M059J (cell line): ENCODE measurements at places on chromosomes 4 and X.

GRCh38 chr4:58163156-58163555, 1053.0 kb upstream of the IGFBP7 start:
- no peak for DNase-seq

GRCh38 chr4:1168191-1169101, 3.9 kb downstream of the SPON2 start:
- no peak for DNase-seq

GRCh38 chr4:13207226-13207625, 276.9 kb downstream of the RAB28 start:
- no peak for DNase-seq

GRCh38 chr4:172601195-172601594, 567.4 kb upstream of the GALNT7 start:
- DNase-seq: no peak

GRCh38 chr4:575281-576141, 584 bp downstream of the TMEM271 start:
- no peak for DNase-seq

- DNase-seq: no peak
These were observed 126.1 kb downstream of the MAB21L2 start for GRCh38 chr4:150708004-150708403.

DNA sequence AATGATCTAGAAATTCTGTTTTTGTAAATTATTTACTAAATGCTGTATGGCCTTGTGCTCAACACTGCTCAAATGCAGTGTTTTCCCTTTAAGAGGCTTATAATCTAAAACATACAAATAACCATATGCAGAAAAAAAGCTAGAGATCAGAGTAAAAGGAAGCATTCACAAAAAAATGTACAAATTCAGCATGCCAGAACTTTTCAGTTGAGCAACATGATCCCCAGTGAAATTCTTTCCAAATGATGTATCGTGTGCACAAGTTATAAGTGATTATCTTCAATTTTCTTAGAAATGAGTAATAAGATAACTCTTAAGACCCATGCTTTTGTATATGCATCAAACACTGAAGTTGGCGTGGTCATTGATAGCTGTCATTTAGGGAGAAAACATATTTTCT, 5.0 kb downstream of the GPC3 start:
- no peak for DNase-seq

- DNase-seq: no peak
These were observed 192.1 kb downstream of the PPARGC1A start for GRCh38 chr4:23697722-23698121.

GRCh38 chr4:21083413-21083812, 383.2 kb downstream of the PACRGL start:
- no peak for DNase-seq

DNA sequence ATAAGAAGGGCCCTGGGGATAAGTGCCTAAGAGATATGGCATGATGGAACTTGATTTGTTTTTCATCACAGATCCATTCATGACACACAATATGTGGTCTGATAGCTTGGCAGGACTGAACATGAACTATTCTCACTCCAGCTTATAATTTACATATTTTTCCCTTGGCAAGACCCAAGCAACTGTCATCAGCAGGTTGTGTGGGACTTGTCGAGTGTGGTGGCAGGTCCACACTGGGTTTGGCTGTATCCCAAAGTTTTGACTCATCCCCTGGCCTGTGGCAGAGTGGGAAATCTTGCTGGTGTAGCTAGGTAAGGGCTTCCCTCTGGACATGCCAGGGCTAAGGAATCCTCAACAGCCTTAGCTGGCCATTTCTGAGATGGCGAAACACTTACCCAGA, 81.0 kb upstream of the STIM2 start:
- DNase-seq: peak; percentile 90

GRCh38 chr4:130257271-130257670, 1161.3 kb downstream of the C4orf33 start:
- DNase-seq: peak; percentile 59

DNA sequence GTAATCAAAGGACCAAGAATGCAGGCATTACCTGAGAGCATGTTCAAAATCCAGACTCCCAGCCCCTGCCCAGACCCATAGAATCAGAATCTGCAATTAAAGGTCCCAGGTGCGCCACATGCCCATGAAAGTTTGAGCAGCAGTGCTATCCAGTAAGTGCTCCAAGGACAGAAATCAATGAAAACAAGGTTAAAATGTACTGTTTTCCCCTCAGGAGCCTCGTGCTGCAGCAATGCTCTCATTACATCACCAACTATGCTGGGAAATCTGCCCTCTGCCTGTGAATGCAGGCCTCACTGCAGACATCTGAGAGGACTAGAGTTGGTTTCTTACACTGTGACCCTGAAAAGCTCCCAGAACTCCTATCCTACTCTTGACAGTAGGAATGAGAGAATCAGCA, 21.1 kb downstream of the ANXA5 start:
- no peak for DNase-seq

- no peak for DNase-seq
These were observed 444.4 kb upstream of the IGFBP7 start for GRCh38 chr4:57554556-57555092.

GRCh38 chr4:8777320-8778196, 94.1 kb downstream of the HMX1 start:
- DNase-seq: peak; percentile 67

DNA sequence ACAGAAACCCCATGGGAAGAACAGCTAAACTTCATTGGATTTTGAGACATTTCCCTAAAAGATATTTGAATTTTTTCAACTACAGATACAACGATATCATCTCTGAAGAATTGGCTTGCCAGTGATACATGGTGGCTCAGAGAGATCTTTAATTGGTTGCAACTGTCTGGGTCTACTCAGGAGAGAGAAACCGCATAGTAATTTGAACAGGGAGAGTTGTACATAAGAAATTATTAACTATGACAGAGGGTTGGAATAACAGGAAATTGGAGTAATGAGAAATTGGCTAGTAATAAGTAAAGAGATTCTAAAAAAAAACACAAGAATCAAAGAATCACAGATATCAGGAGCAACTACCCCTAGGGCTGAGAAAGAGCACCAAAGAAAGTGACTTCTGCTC, 118.4 kb downstream of the KLHL13 start:
- no peak for DNase-seq

GRCh38 chr4:114598191-114599121, at the start of gene UGT8:
Gene UGT8, plus strand, starts transcription at chr4:114598807. Its CDS starts 24,074 bp downstream, at chr4:114622881.
- peak; percentile 32 for DNase-seq

- DNase-seq: no peak
These were observed 165.0 kb downstream of the RAPGEF2 start for GRCh38 chr4:159267869-159268285.

GRCh38 chr4:47390428-47391125, 72.9 kb downstream of the COMMD8 start:
- DNase-seq: peak; percentile 22

- DNase-seq: no peak
These were observed at the start of gene PRKX for GRCh38 chrX:3713225-3713936. Gene PRKX, minus strand, starts transcription at chrX:3713649. Its CDS starts 396 bp downstream, at chrX:3713253.

- no peak for DNase-seq
These were observed 3.7 kb downstream of the PRDM5 start for GRCh38 chr4:120918788-120919187.

DNA sequence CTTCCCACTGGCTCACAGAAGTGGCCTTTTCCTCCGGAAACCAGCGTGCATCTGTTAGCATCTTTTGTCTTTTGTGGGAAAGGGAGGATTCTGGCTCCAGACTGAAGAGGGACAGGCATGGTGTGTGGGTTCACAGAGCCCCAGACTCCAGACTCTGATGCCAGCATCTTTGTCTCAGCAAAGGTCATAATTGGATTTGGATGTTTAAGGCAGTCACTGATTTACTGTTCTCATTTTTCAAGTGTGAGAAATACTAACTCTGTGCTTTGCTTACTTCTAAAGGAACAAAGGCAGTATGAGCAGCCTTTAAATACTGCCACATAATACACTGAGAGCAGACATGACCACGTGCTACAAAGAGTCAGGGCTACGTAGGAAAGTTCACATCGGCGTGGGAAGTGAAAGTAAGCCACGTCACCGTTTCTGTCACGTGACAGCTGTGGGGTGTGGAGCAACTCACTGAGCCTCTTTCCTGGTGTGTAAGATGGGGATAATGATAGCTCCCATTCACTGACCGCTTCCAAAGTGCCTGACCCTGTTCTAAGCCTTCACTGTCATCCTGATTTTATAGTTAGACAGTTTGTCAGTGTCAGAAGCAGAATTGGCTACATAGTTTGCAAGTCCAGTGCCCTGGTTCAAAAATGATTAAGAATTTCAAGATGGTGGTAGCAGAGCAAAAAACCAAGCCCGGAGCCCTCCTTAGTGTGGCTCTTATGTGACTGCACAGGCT, 24.8 kb upstream of the TMSB4X start:
- peak; percentile 86 for DNase-seq

- no peak for DNase-seq
These were observed 5.6 kb upstream of the KANTR start for GRCh38 chrX:53088136-53088974.

DNA sequence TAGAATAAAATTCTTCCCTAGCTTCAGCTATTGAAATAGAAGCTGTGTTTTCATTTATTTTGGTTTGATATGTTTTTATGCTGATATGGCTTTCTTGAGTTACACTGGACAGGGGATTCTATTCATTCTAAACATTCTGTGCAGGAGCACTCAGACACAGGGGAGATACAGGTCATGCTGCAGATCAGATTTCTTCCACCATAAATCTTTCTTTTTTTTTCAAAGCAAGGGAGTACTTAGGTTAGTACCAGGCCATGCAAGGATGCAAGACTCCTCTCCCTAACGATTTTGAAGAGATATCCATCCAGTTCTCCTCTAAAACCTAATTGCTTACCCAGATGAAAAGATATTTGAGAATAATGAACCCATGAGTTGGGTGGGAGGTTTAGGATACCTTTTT, 21.4 kb downstream of the ETDC start:
- DNase-seq: no peak

GRCh38 chrX:135194684-135195083, 23.5 kb upstream of the CT55 start:
- DNase-seq: no peak

- no peak for DNase-seq
These were observed 9.8 kb upstream of the CCNG2 start for GRCh38 chr4:77147079-77147782.

DNA sequence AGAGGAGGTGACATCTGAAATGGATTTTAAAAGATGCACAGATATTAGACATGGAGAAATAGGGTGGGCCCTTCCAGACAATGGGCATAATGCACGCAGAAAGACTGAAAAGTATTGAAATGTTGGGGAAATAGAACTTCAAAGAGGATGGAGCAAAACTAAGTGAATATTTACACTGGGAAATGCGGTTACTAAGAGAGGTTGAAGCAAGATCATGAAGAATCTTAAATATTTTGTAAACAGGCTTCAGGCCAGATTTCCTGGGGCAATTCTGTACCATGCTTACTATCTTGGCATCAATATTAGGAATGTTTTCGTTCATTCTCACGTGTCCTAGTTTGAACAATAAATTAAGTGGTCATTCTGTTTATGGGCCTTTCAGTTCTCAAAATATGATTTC, 216.3 kb downstream of the ADAMTS3 start:
- DNase-seq: peak; percentile 50

GRCh38 chr4:153207567-153207966, 3.3 kb downstream of the TRIM2 start:
- peak; percentile 37 for DNase-seq

DNA sequence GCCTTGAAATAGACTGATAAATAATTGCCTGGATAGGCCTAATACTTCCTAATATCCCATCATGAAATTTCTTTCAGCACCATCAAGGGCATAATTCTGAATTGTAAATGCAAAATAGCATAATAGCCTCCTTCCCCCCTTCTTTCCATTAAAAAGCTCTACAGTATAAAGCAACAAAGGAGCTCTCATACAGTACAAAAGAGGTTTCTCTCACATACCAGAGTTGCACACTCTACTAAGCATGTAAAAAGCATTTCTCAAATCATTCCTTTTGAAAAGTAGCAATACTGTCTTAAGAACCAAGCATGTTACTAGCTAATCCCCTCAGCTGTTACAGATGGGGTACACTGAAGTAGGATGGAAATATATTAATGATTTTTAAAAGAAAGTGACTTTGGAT, 509.0 kb downstream of the KLHL13 start:
- DNase-seq: no peak

GRCh38 chr4:3770323-3771163, 4.4 kb downstream of the ADRA2C start:
- DNase-seq: no peak

GRCh38 chr4:144565527-144566195, 80.3 kb upstream of the HHIP start:
- no peak for DNase-seq

GRCh38 chr4:159722918-159723317, 620.0 kb downstream of the RAPGEF2 start:
- DNase-seq: no peak

DNA sequence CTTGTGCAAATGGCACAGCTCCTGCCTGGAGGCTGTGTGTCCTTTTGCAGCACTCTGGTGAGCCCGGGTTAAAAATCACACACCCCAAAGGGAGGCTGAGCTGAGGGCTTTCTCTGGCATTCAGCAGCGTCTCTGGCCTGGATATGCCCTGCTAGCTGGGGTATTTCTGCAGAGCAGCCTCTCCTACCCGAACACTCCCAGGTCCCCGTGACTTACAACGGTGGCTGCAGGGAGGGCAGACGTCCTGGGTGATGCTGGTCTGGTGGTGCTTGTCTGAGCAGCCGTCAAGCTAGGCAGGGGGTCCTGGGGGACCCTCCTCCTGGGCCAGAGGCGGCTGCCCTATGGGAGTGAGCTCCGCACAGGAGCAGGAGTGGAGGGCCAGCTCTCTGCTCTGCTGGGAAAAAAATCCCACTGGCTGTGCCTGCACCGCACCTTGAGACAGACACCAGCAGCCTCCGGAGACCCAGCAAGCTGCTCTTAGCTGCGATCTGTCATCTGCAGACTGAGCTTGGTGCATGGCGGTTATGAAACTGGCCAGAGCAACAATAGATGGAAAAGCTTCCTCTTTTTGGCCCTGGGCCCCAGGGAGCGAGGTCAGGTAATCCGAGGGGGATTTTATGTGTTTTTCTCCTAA, 41.3 kb upstream of the ASMTL start:
- no peak for DNase-seq

- no peak for DNase-seq
These were observed 421.4 kb upstream of the DIPK2B start for GRCh38 chrX:45622042-45622423.

DNA sequence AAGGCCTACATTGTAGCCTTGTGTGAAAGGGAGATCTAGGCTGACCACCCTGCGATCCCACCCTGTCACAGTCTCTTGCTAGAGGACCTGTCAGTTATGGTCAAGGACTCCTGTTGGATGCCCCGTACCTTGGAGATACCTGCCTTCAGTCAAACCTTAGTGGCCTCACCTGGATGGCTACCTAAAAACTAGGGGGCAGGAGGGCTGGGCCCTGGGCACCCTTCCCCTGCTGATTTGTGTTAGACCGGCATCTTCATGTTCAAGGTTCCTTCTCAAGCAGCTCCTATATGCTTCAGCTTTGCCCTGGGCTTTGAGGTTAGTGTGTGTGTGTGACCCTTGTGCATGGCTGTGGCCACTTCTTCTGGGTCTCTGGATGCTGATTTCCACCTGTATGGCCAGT, 35.3 kb downstream of the CCKAR start:
- no peak for DNase-seq

GRCh38 chr4:48315728-48316630, 25.4 kb upstream of the SLAIN2 start:
- peak; percentile 72 for DNase-seq

- DNase-seq: peak; percentile 12
These were observed 11.1 kb downstream of the MAEA start for GRCh38 chr4:1300466-1301455.
